Dermis microvascular lymphatic vessel endothelial cell (primary cell): ENCODE measurements at places on chromosomes 5 and 9. TPM values are rescaled to one million over a fixed set of nuclear protein-coding genes. Genes with fewer than 3 reads are reported as not detected.

GRCh38 chr5:42953041-42953440, 87.1 kb downstream of the ANXA2R start:
- DNase-seq: peak; percentile 23

GRCh38 chr5:173953528-173954090, 35.4 kb upstream of the C5orf47 start:
- DNase-seq: no peak

GRCh38 chr9:134025606-134026541, 593 bp downstream of the BRD3OS start:
- no peak for DNase-seq

DNA sequence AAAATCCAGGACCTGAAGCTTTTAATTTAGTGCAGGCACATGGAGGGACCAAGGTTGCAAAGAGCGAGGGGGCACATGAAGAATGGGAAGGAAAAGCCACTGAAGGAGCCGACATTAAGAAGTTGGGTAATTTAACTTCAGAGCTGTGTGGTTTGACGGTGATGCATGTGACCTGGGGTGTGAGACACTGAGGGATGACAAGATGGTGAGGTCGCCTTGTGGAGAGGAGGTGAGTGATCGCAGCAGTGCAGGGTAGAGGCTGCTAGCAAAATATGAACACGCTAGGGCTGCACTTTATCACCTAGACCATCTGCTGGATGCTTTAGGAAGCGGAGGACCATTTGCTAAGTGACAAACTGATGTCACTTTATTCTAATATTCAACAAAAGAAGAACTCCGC, 339.0 kb upstream of the KIF2A start:
- no peak for DNase-seq

GRCh38 chr5:92544036-92544435, 1037.0 kb downstream of the NR2F1-AS1 start:
- DNase-seq: no peak

DNA sequence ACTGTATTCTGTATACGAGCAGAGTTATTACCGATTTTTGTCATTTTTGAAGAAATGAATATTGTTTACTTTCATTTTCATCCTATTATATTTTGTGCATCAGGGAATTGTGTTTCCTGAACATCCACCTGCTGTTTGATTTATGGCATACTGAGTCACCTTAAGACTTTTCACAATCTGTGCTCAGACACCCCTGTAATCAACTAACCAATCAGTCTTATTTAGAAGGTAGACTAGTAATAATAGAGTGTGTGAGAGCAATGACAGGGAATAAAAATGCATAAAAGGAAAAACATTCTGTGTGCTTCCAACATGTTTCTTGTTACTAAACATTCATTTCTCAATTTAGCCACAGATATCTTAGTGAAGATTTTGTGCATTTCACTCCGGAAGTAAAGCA, 1413.6 kb upstream of the ACO1 start:
- no peak for DNase-seq

DNA sequence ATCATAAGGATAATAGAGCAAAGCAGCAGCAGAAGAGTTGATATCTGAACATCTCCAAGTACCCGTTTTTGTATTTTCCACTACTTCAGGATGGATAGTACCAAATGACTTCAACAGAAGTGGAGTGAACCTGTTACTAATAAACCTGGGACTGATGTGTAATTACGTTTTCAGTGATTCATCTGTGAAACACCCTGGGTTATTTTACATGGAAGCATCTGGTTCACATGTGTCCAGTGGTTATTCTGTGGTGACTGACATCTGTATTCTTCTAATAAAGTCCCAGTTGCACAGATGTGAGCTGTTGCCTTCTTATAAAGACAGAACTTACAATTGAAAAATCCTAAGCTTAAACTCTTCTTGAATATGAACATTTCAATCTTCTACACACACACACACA, 139.7 kb upstream of the VCAN start:
- DNase-seq: no peak

DNA sequence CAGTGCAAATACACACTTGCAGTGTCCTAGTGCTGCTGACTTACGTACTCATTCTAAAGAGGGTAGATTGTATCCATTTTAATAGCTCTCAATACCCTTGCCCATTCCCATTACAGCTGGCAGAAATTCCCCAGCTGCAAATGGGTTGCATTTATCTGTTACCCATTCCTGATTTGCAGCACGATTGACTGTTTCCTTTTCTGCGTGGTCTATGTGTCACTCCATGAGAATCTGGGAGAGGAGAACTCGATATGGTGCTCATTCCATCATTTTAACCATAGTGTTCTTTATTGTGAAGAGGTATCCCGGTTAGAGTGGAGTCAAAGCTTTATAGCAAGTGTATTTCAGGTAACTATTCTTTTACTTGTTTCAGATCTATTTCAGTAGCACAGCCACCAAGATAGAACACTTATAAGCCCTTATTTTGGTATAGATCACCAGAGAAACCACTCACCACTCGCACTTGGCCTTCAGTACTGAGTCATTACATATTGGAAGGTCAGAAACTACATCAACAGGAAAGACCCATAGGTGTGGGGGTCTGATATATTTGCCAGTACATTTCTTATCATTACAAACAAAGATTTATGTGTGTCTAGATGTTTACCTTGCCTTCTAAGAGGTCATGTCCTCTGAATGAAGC, 139.5 kb downstream of the MUSK start:
- no peak for DNase-seq

GRCh38 chr9:119282476-119283077, 86.7 kb downstream of the BRINP1 start:
- DNase-seq: no peak

DNA sequence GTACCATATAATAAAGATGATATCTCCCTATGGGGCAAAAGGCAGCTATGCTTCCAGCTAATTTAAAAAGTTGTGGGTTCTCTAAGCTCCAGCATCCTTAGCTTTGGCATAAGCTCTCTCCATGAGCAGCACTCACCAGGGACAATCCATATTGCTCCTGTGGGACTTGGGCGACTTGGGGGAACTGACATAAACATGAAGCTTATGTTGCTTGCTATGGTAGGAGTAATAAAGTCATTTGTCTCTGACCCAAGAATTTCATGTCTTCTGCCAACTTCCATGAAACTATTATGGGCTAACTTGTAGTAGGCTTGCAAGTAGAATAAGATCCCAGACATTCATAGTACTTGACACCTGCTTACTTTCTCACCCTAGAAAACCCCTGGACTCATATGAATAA, 36.2 kb upstream of the TLE4 start:
- DNase-seq: no peak

- DNase-seq: no peak
Measured at GRCh38 chr5:179680014-179680779, 637 bp downstream of the CBY3 start.

DNA sequence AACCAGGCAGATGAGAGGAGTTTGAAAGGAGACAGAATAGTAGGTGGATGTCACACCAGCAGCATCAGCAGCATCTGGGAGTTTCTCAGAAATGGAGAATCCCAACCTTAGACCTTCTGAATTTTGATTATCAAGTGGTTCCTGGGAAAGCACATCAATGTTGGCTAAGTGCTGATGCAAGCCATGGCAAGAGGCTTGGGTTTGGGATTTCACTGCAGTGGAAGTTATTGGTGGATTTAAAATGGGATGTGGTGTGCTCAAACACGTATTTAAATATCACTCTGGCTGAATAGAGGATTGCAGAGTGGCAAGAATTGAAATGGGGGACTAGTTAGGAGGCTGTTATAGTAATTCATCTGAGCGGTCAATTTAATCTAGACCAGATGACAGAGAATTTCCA, 387.8 kb upstream of the WWC1 start:
- DNase-seq: no peak

DNA sequence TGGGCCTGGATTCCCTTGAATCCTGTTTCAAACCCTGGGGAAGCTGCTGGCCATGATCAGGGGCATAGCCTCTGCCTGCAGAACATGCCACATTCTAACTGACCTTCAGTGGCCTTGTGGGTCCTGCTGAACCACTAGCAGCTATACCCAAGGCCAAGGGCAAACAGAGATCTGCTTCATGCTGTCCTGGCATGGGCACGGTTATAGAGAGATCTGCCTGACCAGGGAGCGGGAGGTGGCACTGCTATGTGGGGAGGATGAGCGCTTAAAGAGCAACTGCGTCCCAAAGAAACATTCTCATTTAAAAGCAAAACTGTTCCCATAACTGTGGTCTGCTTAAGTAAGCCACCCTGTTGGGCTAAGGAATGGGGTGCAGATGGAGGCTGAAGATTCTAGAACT, 36.5 kb upstream of the SYNPO start:
- no peak for DNase-seq

- DNase-seq: no peak
Measured at GRCh38 chr5:147156012-147156411, 78.8 kb upstream of the STK32A start.

DNA sequence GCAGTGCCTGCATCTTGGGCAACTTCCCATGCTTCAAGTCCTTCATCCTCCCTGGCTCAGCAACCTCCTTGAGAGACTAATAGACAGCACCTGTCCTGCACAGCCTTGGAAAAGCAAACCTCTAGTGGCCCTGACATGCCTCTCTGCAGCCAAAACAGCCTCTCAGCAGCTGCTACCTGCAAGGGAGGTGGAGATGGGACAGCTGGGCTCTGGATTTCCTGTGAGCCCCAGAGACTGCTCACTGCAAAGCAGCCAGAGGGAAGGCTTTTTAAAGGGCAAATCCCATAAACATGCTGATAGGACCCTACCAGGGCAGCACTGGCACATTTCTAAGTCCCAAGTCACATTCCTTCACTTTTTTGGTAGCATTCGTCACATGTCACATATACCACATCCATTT, 31.5 kb upstream of the MYORG start:
- DNase-seq: no peak

DNA sequence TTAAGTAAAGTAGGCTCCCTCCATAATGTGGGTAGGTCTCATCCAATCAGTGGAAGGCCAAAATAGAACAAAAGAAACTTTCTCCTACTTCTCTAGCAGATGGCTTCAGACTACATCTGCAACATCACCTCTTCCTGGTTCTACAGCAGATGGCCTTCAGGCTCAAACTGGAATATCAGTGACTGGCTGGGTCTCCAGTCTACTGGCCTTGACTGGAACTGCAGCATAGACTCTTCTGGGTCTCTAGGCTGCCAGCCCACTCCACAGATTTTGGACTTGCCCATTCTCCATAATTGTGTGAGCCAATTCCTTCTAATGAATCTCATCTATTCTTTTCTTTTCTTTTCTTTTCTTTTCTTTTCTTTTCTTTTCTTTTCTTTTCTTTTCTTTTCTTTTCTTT, 64.8 kb downstream of the ACER2 start:
- DNase-seq: no peak

DNA sequence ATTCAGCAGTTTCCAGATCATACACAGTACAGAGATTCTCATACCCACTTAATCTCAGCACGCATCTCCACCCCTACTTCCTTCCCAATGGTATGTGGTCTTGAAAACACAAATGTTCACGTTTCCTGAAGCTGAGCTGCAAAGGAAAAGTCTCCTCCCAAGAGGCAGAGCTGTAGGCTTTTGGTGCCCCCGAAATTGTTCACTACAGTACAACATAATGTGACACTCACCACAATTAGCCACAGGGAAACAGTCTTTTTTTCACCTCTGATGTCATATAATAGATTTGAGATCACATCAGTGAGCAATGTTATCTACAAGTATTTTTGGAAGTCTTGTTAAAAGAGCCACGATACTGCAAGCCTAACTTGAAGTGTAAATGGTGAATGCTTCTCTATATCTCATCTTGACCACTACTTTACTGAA, 40.2 kb downstream of the NFIB start:
- DNase-seq: no peak

GRCh38 chr5:137567226-137567625, 68.1 kb upstream of the SPOCK1 start:
- DNase-seq: no peak

DNA sequence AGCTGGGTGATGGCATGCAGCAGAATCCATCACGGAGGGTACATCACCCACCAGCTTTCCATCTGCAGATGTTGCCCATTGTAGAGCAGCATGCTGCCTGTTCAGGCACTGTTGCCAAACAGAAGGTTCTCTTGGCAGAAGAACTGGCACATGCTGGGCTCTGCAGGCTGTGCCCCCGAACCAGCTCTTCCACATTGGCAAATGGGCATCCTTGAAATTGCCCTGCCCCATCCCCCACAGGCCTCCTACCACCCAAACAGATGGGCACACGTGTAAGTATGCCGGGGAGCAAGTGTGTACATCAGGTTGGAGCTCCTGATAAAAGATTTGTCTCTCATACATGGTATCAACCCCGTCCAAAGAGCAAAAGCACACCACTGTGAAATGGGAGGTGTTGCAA, 220.3 kb upstream of the TAS2R1 start:
- no peak for DNase-seq

GRCh38 chr9:21668516-21668915, 133.9 kb upstream of the MTAP start:
- DNase-seq: no peak

DNA sequence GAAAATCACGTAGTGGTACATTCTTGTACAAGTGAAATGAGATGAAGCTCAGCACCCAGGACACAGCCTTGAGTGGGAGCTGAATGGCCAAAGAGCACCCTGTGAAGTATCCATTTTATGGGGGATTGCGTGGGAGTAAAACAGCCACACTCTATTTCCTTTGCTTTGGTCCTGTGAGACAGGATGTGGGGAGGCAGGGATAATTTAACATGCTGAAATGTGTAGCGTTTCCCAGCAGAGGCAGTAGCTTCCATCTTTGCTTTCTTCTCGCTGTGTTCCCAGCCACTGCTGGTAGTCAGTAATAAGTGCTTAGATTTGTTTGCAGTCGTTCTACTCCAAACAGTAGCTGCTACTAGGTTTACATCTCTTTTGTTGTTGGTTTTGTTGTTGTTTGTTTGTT, 4.4 kb downstream of the IL31RA start:
- DNase-seq: no peak

- peak; percentile 82 for DNase-seq
Measured at GRCh38 chr5:172730981-172731679, 39.9 kb downstream of the DUSP1 start.

- DNase-seq: no peak
Measured at GRCh38 chr5:34803974-34804732, 34.8 kb upstream of the TTC23L start.

- DNase-seq: no peak
Measured at GRCh38 chr9:76401176-76401575, 7.0 kb upstream of the RFK start.

GRCh38 chr5:114648940-114649339, 287.1 kb downstream of the KCNN2 start:
- no peak for DNase-seq

The C9orf50 gene
- total RNA-seq: not detected in 2 replicates

The IFNA2 gene
- not detected in 2 replicates for total RNA-seq

The RAD17 gene
- 9.0 and 11.7 TPM in 2 replicates for total RNA-seq

The RNF208 gene
- under 0.01 and 0.13 TPM in 2 replicates for total RNA-seq

The GPR21 gene
- total RNA-seq: 0.39 and 0.63 TPM in 2 replicates

The DNAH5 gene
- 0.13 TPM in 2 replicates for total RNA-seq

The PHF24 gene
- under 0.01 TPM in 1 of 2 replicates, not detected in the other for total RNA-seq

The ADAMTS12 gene
- 1.2 and 5.2 TPM in 2 replicates for total RNA-seq
